CD4-positive, alpha-beta T cell treated with Interleukin-2 at 100 ng/mL for 4 hours (primary cell): ENCODE measurements at places on chromosomes 13 and 19.

DNA sequence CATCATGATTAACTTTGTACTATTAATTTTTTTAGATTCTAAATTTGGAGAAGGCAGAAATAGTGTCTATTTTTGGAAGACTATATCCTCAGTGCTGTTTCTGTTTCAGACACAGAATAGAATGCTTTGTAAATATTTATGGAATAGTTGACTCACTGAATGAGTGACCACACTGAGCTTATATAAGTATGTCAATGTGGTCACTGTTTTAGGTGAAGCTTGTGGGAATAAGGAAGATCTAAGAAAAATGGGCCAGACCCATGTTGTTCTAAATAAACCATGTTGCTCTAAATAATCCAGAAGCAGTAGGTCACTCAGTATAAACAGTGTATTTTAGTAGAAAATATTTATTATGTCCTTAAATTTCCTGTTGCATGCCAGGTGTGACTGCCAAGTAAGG is 45.5 kb upstream of the DACH1 start:
- no peak for DNase-seq

GRCh38 chr13:78299832-78300623 is 303.3 kb downstream of the POU4F1 start:
- no peak for DNase-seq

- DNase-seq = peak; percentile 67
Measured at GRCh38 chr13:100235311-100235901, 146.5 kb downstream of the PCCA start.

DNA sequence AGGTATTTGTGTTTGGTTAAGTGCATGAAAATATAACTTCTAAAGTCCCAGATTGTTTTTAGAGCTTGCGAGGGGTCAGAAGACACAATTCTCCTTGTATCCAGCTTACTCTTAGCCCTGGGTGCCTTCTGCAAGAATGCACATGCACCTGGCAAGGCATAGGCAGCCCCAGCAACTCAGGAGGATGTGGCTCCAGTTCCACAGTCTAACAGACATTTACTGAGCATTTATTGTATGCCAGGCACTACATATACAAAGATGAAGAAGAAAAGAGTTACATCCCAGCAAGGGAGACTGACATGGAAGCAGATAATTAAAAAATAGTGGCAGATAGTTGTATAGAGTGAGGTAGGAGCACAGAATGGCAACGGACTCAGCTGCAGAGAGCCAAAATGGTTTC is 101.1 kb upstream of the FRY start:
- no peak for DNase-seq

DNA sequence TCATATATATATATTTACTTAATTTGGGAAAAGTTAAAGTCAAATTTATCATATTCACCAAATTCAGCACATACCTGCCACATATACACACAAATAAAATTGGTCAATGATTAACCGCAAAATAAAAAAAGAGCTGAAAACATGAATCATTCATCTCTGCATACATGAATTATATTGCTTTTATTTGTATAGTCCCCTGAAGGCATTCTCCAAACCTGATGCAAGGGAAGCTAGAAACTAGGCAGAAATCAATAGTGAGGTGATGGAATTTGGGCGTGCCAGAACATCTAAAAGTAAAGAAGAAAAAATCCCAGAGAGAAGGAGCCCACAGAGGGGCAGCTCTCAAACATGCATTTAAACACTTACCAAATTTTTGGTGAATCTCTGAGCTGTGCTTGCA is 60.1 kb downstream of the UFM1 start:
- DNase-seq = no peak

DNA sequence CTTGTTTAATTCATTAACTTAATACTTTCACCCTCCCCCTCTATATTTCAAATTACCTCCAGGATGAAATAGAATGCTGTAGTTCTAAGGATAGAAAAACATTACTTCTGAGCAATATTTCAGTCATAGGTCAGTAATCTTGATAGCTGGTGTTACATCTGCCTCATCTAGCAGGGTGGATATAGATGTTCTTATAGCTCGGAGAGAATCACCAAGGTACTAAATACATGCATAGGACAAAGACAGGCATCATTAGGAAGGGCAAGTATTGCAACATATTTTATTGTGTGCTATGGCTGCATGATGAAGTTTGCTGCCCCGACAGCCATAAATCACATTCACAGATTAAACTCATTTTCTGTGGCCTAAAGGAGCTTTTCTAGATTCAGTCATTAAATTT is 601.0 kb downstream of the FGF9 start:
- DNase-seq = no peak

- DNase-seq = no peak
Measured at GRCh38 chr19:12034198-12034597, 1.3 kb downstream of the ZNF433 start.

DNA sequence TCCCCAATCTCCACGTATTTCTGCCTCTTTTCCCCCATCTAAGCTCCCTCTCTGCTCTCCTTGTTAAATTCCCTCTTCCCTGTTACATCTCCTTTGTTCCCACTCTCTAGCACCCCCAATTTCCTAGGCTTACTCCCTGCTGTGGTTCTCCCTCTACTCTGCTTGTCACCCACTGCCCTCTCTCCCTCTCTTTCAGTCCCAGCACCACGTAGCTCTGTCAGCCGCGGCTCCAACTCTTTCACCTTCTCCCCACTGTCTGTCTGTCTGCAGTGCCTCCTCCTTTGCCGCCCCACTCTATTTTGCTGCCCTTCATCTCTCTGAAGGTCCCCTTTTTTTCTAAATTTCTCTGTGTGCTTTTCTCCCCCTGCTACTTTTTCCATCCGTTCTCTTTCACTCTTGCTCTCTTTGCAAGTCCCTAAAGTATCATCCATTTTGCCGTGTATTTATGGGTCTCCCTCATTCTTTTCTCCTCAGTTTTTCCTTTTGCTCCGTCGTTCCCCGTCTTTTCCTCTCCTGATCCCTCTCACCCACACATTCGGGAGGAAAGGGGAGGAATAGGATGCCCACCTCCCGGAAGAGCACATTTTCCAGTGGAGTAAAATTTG is 937 bp downstream of the ZNF841 start:
- no peak for DNase-seq

GRCh38 chr19:6744381-6745301 is 5.2 kb downstream of the TRIP10 start:
- no peak for DNase-seq

- no peak for DNase-seq
Measured at GRCh38 chr13:36288794-36289391, 8.7 kb downstream of the CCDC169 start.

- no peak for DNase-seq
Measured at GRCh38 chr13:51590971-51591627, 6.8 kb downstream of the WDFY2 start.

- no peak for DNase-seq
Measured at GRCh38 chr13:80498433-80498832, 157.5 kb upstream of the SPRY2 start.

GRCh38 chr13:40629678-40630384 is 36.6 kb downstream of the FOXO1 start:
- DNase-seq = no peak

DNA sequence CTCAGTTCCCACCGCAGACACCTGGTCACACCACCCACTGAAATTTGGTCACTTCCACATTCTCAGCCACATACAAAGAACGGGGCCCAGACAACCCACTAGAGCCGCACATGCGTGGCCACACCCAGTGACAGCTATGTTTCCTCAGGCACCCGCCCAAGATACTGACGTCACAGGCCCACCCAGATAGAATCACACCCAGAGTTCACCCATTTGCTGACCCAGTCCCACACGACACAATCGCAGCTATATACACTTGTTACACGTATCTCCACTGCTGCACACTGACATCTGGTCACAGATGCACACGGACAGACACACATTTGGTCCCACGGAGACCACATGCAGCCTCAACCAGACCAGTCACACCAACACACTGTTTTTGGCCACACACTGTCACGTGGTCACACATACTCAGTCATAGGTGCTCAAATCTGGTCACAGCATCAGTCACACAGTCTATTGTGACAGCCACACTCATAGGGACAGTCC is 2.9 kb downstream of the NUMBL start:
- DNase-seq = peak; percentile 34

GRCh38 chr19:56159622-56160271 is 16.1 kb upstream of the GALP start:
- DNase-seq = no peak

- peak; percentile 37 for DNase-seq
Measured at GRCh38 chr19:35901854-35902661, at the start of gene HCST. HCST (plus strand) TSS chr19:35902529; CDS start chr19:35902594, 65 bp downstream.

DNA sequence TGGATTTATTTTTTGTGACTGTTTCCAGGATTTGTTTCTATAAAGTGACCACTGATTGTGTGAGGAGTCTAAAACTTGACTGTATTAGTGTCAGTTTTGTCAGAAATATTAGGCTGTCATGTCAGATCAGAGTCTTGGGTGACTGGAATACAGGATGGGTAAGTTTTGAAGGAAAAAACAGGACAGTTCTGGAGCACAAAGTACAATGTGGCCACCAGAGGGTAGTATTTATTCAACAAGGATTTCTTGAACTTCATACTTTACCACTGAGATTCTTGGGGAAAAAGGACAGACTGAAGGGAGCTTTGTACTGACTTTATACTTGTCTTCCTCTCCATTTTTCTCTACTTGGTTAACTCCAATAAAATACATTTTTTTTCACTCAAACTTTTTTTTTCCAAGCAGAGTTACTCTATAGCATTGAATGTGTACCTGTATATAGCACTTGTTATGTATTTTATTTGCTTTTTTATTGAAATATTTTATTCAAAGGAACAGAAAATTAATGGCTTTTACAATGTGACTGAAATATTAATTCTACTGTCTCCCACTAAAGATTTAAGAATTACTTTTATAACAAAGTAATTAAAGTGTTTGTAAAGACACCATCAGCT is 51.1 kb downstream of the LMO7 start:
- no peak for DNase-seq

DNA sequence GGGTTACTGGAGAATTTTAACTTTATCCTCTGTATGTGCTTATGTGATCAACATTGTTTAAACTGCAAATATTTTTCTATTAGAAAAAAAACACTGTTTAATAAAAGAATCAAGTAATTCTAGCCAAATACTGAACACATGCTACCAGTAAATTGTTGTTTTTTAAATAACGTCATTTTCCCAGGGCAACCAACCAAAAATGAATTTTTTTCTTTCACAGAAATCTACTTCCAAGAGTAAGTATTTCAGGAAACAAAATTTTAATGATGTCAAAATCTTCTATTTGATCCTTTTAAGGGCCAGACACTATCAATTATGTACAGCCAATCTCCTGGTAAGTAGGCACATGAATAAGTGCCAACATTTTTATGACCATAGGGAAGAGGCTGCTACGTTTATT is 57.1 kb downstream of the TUBGCP3 start:
- DNase-seq = no peak

GRCh38 chr13:104936304-104936703 is 1599.2 kb downstream of the EFNB2 start:
- DNase-seq = no peak

GRCh38 chr13:48695776-48696175 is 42.0 kb downstream of the CYSLTR2 start:
- no peak for DNase-seq

DNA sequence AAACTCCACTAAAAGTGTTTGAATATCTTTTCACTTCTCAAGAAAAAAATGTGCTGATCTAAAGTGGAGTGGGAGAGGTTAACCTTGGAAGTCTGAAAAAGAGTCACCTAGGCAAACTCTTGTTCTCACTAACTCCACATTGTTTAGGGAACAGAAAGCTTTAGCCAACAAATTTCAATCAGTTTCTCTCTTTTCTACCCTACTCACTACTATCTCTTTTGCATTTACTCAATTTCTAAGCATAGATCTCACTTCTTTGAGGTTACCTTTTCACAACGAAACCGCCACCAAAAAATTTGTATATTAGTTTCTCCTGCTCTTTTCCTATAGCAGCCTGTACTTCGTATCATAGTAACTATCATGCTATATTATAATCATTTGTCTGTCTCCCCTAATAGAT is 6.3 kb downstream of the NHLRC3 start:
- DNase-seq = no peak

DNA sequence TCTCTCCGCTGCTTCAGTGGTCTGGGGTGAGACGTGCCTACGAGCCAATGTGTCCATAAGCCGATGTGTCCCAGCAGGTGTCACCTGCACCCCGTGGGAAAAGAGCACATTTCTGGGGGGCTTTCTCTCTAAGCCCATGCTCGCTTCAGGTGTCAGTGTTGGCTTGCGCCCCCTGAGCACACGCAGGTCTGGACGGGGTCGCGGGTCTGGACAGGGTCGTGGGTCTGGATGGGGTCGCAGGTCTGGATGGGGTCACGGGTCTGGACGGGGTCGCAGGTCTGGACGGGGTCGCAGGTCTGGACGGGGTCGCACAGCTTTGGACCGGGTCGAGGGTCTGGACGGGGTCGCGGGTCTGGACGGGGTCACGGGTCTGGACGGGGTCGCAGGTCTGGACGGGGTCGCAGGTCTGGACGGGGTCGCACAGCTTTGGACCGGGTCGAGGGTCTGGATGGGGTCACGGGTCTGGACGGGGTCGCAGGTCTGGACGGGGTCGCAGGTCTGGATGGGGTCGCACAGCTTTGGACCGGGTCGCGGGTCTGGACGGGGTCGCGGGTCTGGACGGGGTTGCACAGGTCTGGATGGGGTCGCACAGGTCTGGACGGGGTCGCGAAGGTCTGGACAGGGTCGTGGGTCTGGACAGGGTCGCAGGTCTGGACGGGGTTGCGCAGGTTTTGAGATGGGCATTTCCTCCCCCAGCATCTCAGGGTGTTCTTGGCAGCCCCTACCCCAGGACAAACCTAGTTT is 24.5 kb upstream of the TFDP1 start:
- no peak for DNase-seq

DNA sequence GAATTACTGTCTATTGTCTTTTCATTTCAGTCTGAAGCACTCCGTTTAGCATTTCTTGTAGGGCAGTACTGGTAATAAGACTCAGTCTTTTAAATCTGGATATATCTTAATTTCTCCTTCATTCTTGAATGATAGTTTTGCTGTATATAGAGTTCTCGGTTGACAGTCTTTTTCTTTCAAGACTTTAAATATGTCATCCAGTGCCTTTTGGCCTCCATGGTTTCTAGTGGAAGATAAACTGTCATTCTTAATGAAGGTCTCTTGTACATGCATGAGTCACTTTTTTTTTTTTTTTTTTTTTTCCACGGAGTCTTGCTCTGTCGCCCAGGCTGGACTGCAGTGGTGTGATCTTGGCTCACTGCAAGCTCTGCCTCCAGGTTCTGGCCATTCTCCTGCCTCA is 27.2 kb upstream of the ZDHHC20 start:
- DNase-seq = no peak

- no peak for DNase-seq
Measured at GRCh38 chr13:51816604-51817249, 12.8 kb upstream of the DHRS12 start.
